NCI-H146 (cell line): ENCODE measurements at places on chromosomes 12 and 14.

GRCh38 chr14:103213331-103213730 is 90.1 kb downstream of the TNFAIP2 start:
- no peak for DNase-seq

DNA sequence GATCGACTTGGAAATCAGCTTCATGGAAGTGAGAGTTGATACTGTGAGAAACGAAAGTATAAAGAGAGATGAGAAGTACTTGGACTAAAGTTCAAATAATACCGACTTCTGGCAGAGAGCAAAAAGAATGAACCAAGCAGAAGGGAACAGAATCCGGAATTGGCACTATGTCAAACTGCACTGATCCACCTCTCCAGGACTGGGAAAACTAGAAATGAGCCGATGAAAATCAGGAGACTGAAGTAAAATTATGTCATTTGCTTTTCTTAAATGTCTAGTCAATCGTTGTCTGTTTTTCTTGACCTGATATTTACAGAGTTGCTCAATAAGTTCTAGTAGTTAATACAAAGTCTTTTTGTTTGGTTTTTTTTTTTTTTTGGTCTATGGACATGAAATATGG is 163.0 kb upstream of the FOXG1 start:
- no peak for DNase-seq

GRCh38 chr14:99309220-99309766 is 37.3 kb upstream of the BCL11B start:
- no peak for DNase-seq

DNA sequence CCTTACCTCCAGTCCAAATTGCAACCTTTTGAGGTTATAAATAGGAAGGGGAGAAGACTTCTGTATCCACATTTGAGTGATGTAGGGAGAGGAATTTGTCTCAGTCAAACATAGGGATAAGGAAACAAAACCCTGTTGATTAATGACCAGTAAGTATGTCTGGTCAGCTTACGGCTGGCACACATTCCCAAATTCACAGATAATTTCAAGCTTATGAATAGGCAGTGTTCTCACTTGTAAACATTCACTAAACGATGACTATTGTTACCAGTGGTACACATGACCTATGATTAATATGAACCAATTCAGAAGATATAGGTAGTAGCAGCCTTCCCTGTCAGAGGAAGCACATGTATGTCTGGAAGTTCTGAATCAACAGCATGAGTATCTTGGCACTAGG is 33.0 kb upstream of the SLC5A8 start:
- no peak for DNase-seq

- no peak for DNase-seq
Measured at GRCh38 chr12:93902736-93903562, 225.8 kb downstream of the CRADD start.

DNA sequence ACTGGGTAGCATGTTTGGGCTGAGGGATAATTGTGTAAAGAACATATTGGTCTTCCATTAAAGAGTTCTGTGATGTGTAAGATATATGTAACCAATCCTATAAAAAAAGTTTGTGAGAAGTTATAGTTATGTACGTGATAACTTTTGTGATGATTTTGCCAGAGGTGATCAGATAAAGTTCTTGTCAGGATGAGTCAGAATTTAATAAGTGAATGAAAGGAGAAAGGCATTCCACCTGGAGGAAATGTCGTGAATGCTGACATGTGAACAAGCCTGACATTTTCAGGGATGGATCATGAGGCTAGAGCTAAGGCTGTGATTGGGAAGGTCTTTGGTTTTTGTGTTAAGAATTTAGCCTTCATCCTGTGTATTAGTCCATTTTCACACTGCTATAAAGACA is 241.5 kb downstream of the SNAPC1 start:
- no peak for DNase-seq

- no peak for DNase-seq
Measured at GRCh38 chr14:104870368-104871144, 5.5 kb downstream of the CEP170B start.

DNA sequence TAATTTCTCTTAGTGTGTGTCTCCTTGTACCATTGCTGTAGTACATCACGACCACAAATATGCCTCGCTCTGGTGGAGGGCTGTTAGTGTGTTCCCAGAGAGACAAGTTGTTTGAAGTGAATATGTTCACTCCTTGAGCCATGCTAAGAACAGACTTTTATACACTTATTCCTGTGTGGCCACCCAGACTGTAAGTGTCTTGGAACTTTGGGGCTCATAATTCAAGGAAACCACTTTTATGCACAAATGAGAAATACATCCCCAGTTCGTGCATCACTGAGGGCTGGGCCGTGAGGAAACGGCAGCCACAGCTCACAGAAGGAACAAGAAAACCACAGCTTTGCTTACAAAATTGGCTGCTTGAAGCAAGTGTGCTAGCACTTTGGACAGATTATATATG is 362.2 kb upstream of the DDHD1 start:
- no peak for DNase-seq

DNA sequence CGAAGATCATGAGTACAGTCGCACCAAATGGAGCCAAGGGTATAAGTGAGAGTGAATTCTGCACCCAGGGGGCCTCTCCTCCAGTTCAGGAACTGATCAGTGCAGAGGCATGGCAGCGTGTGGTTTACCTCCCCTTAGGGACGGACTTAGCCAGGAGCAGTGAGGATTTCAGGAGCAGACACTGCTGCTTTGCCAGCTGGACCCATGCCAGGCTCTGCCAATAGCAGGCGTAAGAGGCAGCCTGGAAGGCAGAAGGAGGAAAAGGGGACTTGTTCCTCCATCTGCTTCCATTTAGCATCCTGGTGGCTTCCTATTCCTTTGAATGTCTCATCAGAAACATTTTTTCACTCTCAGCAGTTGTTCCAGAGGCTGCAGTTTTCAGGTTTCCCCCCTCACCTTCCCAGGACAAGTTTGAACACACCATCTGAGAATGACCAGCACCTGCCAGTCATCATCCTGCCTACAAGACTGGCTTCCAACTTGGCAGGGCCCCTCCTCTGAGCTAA is 137.0 kb upstream of the LMNTD1 start:
- DNase-seq = no peak

DNA sequence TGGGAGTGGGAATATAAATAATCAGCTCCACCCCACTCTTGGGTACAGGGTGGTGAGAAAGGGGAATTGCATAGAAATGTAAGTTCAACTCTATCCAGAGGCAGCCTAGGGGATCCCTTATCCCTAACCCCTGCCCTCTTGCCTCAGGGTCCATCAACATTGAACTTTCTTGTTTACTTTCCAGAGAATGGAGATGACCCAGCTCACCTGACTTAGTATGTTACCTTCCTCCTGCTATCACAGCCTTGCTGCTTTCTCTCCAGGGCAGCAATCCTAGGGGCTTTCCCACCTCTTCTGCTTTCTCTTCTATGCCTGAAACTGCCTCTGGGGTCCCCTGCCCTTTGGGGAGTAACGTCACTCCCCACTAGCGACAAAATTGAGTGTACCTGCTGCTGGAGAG is 2.7 kb downstream of the LRP1 start:
- DNase-seq = no peak

- no peak for DNase-seq
Measured at GRCh38 chr12:5280086-5280485, 151.8 kb upstream of the NTF3 start.

GRCh38 chr12:88493636-88494035 is 86.6 kb downstream of the KITLG start:
- DNase-seq = no peak

- no peak for DNase-seq
Measured at GRCh38 chr12:30200864-30201263, 417.1 kb upstream of the TMTC1 start.

GRCh38 chr12:2355198-2355597 is 302.4 kb downstream of the CACNA1C start:
- DNase-seq = no peak

- no peak for DNase-seq
Measured at GRCh38 chr12:132530447-132530846, 40.5 kb downstream of the FBRSL1 start.

DNA sequence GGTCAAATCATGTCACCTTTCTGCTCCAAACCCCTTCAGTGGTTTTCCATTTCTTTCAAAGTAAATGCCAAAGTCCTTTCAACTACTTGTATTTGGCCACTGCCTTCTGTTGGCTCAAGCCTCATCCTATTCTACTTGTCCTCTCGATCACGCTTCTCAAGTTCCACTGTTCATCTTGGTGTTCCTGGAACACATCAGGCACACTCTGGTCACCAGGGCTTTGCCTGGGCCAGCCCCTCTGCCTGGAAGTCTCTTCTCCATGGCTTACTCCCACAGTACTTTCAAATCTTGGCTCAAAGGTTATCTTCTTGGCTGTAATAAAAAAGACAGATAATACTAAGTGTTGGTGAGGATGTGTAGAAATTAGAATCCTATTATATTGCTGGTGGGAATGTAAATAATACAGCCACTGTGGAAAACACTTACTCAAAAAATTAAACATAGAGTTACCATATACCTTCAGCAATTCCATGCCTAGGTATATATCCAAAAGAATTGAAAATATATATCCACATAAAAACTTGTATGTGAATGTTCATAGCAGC is 17.3 kb upstream of the PPFIBP1 start:
- DNase-seq = no peak

DNA sequence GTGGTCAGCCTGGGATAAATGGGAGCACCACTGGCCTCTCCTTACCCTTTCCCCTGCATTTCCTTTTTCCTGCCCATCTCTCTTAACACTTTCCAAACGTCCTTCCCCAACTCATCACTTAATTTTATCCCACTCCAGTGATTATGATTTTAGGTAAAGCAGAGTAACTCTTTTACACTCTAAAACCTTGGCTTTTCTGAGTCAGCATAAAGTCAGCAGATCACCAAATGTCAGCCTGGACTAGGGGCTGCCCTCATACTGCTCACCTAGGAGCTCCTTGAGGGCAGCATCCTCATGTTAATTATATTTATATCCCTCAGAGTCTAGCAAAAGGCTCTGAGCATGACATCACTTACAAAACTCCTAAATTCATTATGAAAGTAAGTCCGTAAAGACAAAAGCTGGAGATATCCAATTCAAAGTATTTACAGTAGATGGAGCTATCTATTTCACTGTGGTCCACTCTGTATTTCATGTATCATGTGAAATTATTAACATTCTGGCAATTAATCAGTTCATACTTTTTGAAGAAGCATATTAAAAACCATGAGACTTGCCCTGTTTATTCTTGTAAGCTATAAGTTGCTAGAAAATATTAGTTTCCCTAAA is 17.0 kb upstream of the DICER1 start:
- DNase-seq = no peak

DNA sequence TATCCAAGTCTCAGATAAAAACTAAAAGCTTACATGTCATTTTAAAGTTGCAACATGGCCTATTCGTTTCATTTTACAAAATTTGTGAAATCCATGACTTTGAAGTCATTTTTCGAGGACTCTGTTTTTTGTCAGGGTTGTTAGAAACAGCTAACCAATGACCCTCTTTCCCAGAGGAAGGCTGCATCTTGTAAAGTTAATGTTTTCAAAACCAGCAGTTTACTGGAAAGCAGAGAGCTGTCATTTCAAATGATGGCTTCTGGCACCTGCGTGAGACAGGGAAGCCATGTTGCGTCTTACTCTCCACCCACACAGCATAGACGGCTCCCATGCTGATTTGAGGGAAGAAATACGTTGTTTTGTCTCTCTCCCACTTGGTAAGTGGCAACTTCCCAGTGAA is 50.1 kb upstream of the RTRAF start:
- DNase-seq = no peak

- no peak for DNase-seq
Measured at GRCh38 chr14:47619392-47619791, 56.0 kb downstream of the MDGA2 start.

DNA sequence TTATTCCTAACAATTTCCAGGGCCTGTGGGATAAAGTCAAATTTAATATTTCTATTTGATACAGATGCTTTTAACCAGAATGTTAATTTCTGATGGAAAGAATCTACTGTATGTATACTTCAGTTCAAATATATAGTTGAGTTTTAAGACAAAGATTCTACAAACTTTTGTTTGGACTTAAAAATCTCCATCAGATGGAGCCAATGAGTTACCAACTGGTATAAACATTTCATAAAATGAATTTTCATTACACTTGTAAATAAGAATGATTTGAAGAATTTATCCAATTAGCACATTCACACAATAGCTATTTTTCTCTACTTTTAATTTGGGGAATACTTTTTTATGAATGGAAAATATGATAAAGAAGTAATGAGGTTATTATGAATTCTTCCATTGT is 425.2 kb upstream of the MIS18BP1 start:
- DNase-seq = no peak

GRCh38 chr12:3740480-3741231 is 12.3 kb downstream of the CRACR2A start:
- DNase-seq = no peak

GRCh38 chr12:21627924-21628323 is 23.3 kb upstream of the GYS2 start:
- DNase-seq = no peak

GRCh38 chr12:78293059-78293686 is 462.5 kb downstream of the NAV3 start:
- no peak for DNase-seq

DNA sequence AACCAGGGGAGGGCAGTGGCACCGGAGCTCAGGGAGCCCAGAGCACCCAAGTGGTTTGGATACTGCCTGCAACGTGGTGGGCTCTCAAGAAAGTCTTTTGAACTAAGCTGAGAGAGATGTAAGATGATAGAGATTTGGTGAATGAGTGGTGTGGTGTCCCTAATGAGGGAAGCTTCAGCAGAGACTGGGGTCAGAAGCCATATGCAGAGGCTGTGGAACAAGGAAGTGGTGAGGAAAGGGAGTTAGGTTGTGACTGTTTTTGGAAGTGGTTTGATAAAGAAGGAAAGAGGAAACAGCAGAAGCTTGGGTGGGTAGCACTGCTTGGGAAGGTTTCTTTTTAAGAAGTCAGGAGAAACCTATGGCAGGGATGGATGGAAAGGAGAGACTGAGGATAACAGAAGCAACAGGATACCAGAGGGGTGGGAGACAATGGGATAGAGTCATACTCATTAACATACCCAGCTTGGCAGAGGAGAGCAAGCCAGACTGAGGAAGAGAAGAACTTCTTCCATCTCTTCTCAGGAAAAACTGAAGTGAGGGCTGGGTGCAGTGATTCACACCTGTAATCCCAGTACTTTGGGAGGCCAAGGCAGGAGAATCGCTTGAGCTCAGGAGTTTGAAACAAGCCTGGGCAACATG is 24.1 kb downstream of the SLC4A8 start:
- no peak for DNase-seq

GRCh38 chr12:47296828-47297227 is 217.1 kb upstream of the AMIGO2 start:
- no peak for DNase-seq

DNA sequence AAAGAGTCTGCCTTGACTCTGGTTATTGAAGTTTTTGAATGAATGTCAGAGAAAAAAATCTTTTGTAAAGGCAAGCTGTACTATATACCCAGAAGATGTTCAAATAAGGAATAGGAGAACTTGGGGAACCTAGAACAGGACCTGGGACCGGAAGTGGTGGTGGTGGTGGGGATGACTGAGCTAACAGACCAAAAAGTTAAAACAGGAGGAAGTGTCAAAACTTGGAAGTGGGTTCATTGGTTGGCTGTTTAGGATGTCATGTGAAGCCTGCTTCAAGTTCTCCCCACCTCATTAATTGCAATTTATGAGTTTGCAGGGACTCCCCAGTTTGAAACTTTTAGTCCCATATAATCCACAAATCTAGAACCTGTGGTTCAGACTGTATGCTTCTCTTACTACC is 26.2 kb downstream of the PLXNC1 start:
- DNase-seq = no peak
